Peyer's patch (tissue), 4 donors: ENCODE measurements at places on chromosomes 7 and 10. TPM values are rescaled to one million over a fixed set of nuclear protein-coding genes. Genes with fewer than 3 reads are reported as not detected.

ACTR3C gene
- total RNA-seq: 43.7 TPM

TMEM140 gene
- 33.4 TPM for total RNA-seq

FAM221A gene
- 20.1 TPM for total RNA-seq

HIP1 gene
- total RNA-seq: 2.3 TPM

LRRC4 gene
- 2.1 TPM for total RNA-seq

CPEB3 gene
- total RNA-seq: 11.9 TPM

ANKRD2 gene
- total RNA-seq: not detected

MGAM2 gene
- total RNA-seq: 92.6 TPM

PAPOLB gene
- not detected for total RNA-seq

HEPACAM2 gene
- 27.4 TPM for total RNA-seq

SLC18A2 gene
- 0.18 TPM for total RNA-seq

SLC13A4 gene
- total RNA-seq: not detected

UBN2 gene
- 46.2 TPM for total RNA-seq

ADCYAP1R1 gene
- total RNA-seq: 0.83 TPM

CACNB2 gene
- total RNA-seq: 52.7 TPM

SEM1 gene
- 20.0 TPM for total RNA-seq
